ENCODE measurements at places on chromosomes 2 and 18.

DNA sequence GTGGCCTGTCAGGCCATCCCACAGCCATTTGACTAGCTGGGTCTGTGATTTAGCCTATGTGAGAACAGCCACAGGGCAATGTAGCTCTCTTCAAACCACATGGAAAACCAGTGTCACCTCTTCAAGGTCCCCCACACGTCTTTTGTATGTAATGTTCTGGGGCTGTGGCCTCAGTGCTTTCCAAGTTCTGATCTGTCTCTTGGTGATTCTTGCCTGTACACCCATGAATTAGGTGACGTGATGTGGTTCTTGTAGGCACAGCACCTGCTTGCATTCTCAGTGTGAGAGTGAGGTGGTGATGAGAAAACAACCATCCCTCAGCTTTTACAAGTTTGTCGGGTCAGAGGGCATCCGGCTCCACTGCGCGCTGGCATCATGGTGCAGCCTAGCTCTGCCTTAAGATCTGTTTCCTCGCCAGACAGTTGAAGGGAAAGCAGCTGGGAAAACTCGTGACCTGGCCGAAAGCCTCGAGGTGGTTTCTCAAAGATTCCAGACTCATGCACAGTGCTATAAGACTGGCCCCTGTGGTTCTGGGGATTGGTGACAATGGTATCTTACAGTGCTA, 125.8 kb downstream of the TANC1 start:
- no peak for DNase-seq

DNA sequence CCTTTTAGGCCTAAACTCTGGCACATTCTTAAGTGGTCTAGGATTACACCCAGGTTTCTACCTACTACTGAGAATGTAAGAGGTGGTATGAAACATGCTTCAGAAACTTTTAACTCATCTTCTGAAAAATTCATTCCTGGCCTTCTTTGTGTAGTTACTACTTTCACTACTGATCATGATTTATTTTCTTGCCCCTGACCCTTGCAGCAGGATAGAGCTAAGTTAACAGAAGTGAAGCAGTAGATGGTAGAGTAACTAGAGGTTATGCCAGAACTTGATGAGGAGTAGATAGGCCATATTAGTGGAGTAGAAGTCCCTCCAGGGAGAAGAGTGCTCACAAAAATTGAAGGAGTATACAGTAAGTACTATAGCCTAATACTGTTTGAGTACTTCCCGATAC, 75.5 kb upstream of the MSTN start:
- no peak for DNase-seq

GRCh38 chr2:9617749-9618148, 13.0 kb downstream of the YWHAQ start:
- no peak for DNase-seq

DNA sequence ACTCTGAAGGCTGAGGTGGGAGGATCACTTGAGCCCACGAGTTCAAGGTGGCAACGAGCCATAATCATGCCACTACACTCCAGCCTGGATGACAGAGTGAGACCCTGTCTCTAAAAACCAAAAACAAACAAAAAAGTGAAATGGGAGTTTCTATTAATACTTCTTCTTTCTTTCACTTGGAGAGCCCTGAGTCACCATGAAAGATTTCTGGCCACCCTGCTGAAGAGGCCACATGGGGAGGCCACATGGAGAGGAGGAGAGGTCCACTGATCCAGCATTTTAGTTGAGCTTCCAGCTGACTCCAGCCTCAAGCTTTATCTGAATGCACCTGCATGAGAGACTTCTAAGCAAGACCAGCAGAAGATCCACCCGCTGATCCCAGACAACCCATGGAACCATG, 74.2 kb upstream of the LAPTM4A start:
- DNase-seq: no peak

DNA sequence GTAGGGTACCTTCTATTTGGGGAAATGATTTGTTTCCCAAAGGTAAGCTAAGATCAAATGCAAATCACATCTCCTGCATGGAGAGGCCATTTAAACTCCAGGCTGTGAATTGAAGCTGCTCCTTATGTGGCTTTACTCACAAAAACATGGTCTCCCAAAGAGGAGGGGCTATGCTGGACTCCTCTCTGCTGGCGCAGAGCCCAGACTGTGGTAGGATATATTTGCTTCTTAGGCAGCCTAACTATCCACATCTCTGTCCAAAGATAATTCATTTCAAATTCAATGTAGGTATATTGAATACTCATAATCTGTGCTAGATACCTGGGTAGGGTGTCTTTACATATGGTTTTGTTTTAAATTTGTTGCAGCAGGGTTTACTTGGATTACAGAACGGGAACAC, 358.5 kb downstream of the ALK start:
- DNase-seq: peak; percentile 42

DNA sequence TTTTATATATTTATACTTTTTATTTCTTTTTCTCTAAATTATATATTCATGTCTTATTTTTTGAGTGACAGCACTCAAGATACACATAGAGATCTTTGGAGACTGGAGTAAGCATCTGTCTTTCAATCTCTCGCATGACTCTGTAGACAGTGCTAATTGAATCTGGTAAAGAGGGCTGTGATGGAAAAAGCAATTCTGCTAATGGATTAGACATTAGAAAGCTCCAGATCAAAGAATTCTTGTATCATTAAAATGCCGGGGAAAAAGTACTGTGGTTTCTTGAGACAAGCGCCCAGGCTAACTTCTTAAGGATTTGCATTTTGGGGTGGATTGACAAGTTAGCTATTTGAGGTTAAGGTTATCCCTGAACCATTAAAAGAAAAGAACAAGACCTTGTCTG, 383.1 kb upstream of the TNP1 start:
- DNase-seq: peak; percentile 32

GRCh38 chr2:229300790-229301189, 29.7 kb upstream of the PID1 start:
- no peak for DNase-seq

- no peak for DNase-seq
Measured at GRCh38 chr2:56681659-56682396, 498.0 kb downstream of the CCDC85A start.

DNA sequence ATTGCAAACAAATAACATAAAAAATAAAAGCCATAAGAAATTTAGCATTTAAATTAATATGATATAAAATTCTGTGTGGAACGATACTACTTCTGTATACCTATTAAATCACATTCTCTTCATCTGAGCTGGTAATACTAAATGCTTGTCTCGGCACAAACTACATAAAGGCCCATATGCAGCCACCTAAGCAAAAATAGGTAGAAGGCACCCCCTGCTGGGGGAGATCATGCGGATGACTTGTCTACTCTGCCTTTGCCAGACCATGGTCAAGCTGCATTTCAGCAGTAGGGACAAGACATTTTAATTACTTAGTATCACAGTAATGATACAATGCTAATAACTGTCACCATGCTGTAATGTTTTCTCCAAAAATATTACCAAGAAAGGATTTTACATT, 108.0 kb downstream of the CDH19 start:
- DNase-seq: peak; percentile 88

DNA sequence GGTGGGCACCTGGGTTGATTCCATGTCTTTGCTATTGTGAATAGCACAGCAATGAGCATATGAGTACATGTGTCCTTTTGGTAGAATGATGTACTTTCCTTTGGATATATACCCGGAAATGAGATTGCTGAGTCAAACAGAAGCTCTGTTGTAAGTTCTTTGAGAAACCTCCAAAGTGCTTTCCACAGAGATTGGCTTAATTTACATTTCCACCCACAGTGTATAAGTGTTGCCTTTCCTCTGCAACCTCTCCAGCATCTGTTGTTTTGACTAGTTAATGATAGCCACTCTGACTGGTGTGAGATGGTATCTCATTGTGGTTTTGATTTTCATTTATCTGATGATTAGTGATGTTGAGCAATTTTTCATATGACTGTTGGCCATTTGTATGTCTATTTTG, 194.8 kb downstream of the ZNF804A start:
- no peak for DNase-seq

GRCh38 chr2:227908266-227909054, 37.0 kb downstream of the DAW1 start:
- no peak for DNase-seq

GRCh38 chr18:10402871-10403559, 51.4 kb upstream of the APCDD1 start:
- peak; percentile 5 for DNase-seq

GRCh38 chr2:151052850-151053660, 208.6 kb downstream of the RBM43 start:
- DNase-seq: peak; percentile 46

- no peak for DNase-seq
Measured at GRCh38 chr18:32355896-32356295, 114.8 kb downstream of the GAREM1 start.

DNA sequence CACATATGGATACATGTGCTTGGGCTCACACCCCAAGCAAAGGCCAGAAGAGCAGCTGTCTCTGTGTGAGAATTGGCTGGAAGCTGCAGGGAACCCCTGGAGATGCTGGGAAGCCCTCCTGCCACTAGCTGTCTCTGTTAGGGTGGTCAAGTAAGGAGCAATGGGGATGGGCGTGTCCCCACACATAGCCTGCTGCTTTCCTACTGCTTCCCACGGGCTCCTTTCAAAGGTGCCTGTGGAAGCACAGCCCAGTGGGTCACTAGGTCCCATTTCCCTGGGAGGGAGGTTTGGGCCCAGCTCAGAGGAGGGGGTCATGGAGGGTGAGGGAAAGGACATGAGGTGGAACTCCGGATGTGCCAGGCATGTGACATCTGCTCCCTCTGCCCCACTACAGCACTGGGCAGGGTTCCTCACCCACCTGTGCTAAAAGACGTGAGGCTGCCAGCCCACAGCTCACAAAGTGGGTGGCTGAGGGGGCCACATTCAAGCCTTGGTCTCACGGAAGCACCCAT, 24.4 kb upstream of the MAL start:
- DNase-seq: no peak

DNA sequence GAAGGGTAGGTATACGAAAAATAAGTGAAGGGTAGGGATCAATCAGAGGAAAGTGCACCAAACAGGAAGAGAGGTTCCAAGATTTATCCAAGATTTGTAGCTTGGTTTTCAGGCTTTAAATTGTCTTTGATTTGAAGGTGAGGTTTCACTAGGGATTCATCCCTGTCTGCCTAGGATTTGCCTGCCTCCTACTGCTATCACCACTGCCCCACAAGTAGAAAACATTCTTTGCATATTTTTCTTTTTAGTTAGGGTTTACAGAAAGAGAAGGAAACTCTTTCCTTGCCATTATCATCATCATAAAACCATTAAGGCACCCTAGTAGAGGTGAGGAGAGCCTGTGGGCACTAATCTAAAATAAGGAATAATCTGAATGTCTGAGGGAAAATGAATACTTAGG, 45.8 kb upstream of the TANC1 start:
- no peak for DNase-seq

- DNase-seq: no peak
Measured at GRCh38 chr2:190637281-190637734, 11.6 kb upstream of the NAB1 start.

- DNase-seq: no peak
Measured at GRCh38 chr18:41043876-41044275, 911.2 kb upstream of the PIK3C3 start.

DNA sequence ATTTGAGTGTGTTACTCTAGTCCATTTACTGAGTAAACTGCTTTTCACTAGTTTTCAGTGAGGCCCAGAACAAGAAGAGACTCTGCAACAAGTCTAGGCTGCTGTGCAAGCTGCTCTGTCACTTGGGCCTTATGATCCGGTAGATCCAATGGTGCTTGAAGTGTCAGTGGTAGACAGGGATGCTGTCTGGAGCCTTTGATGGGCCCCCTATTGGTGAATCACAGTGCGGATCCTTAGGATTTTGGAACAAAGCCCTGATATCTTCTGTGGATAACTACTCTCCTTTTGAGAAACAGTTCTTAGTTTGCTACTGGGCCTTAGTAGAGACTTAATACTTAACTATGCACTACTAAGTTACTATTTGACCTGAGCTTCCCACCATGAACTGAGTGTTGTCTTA, 150.2 kb downstream of the TMEFF2 start:
- DNase-seq: no peak

- no peak for DNase-seq
Measured at GRCh38 chr2:189370719-189371118, 70.6 kb upstream of the WDR75 start.

GRCh38 chr2:209424199-209424701, 403 bp downstream of the MAP2 start:
- DNase-seq: peak; percentile 53

DNA sequence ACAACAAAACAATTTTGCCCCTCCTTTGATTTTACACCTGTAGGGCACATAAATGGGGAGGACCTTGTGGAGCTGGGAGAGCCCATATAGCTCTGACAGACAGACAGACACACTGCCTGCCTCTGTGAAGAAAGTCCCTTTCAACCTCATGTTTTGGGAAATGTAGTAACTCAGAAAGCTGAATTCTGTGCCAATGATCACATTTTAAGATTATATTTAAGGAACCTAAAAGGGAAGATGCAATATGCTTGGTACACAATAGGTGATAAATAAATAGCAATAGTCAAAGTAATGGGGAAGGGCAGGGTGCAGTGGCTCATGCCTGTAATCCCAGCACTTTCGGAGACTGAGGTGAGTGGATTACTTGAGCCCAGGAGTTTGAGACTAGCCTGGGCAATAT, 446.4 kb upstream of the ID2 start:
- DNase-seq: no peak

DNA sequence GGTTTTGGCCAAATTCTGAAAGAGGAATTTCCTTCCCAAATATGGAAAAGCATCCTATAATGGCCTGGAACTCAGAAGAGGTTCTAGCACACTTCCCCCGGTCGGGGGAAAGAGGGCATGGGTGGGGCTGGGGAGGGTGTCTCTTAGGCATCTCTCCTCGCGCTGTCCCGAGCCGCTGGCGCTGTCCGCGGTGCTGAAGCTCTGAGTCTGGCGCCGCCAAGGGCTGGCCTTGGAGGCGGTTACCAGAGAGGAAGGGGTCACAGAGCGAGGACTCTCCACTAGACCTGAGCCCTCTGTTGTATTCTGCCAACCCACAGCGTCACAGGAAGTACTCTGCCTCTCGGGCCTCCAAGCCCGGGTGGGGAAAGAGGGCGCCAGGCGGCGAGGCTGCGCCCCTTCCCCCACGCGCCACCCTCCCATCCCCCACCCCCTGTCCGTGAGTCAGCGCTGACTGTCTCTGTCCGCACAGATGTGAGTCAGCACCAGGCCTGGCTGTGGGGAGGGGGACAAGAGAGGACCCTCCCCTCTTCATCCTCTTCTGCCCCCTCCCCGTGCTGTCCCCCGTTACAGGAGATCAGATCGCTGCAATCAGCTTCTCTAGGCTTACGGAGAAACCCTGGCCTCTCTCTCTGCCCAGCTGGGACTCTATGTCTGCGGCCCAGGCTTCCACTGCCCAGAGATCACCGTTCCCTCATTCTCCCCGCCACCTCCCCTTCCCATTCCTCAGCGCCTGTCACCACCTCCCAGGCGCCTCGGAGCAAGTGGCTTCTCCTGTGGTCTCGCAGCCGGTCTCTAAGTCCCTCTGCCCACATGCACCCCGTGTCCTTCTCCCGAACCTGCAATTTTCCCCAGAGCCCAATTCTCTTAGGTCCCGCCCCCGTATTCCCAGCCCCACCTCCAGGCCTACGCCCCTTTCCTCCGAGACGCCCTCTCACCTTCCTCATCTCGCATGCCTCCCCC, 779 bp downstream of the PTPRN start:
- DNase-seq: peak; percentile 86

DNA sequence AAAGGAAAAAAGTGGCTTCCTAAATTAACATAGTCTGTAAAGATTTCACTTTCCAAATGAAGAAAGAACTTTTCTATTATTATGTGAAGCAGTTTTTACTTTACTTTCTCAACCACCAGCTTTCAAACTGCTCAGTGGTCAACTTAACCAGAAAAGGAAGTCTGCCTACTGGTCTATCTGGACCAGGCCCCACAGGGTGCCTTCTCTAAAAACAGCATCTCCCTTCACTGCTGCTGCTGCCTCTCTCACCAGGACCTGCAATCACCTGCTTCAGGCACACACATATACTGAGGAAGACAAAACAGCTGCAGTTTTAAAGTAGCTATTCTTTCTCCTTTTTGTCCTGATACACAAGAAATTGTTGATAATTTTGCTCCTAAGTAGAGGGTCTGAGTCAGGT, 221.3 kb upstream of the DCC start:
- no peak for DNase-seq
